ENCODE measurements at places on chromosomes 16 and 17. TPM values are rescaled to one million over a fixed set of nuclear protein-coding genes. Genes with fewer than 3 reads are reported as not detected.

SLC5A10 gene
- not detected for total RNA-seq

CANT1 gene
- 78.3 TPM for total RNA-seq

TPSG1 gene
- total RNA-seq = not detected

OMG gene
- total RNA-seq = 0.54 TPM

DNA sequence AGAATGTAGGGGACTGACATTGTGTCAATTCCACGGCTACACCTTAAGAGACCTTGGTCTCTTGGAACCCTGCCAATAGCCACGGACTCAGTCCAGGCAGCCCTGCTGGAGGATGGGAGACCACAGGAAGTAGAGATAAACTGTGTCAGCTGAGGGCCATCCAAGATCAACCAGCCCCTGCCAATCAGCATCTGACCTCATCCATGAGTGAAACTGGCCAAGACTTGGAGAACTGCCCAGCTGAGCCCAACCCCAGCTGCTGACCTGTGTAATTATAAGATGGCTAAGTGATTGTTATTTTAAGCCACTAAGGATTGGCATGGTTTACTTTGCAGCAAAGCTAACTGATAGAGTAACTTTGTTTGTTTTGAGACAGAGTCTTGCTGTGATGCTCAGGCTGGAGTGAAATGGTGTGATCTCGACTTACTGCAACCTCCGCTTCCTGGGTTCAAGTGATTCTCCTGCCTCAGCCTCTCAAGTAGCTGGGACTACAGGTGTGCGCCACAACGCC lies 13.3 kb upstream of the YWHAE start:
- DNase-seq = no peak

DNA sequence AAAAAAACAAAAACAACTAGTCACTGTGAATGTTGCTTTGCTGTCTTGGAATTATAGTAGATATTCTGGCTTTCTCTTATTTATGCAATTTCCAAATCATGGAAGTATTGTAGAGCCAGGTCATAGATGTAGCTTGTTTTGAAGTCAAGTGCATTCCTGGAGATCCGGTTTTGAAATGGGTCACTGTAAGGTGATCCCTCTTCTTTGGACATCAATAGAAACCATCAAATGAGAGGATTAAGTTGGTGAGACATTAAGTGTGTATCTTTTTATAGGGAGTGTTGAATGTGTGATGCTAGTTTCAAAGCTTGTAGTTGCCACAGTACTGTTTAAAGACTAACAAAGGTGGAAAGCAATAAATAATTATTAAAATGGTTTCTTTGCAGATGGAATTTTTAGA lies 4.5 kb downstream of the PRKAR1A start:
- DNase-seq = no peak

- no peak for DNase-seq
Observed at GRCh38 chr17:80937462-80938381, 53.9 kb upstream of the CHMP6 start.

DNA sequence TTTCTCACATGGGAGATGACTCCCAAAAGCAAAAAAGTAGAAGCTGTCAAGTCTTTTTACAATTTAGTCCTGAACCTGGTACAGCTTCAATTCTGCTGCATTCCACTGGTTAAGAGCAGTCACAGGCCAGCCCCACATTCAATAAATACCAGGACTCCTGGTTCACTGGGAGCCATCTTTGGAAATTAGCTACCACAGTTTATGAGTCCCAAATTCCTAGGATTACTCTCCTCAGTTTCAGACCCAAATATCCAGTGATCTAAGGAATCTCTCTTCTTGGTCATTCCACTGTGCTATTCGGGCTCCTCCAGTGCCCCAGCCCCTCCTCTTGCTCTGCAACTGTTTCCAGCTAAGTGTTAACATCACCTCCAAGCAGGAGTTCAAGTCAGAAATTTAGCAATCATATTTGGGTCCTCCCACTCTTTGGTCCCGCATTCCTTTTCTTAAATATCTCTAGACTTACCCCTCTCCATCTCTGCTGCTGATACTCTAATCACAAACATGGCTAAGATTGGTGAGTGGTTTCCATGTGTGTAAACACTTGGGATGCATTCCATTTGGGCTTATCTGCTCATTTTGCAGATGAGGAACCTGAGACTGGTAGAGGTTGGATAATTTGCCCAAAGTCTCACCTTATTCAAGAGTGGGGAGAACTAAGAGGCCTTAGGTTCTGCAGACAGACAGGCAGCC lies 9.6 kb upstream of the WIPF2 start:
- no peak for DNase-seq

- peak; percentile 31 for DNase-seq
Observed at GRCh38 chr17:74526681-74527080, 4.6 kb downstream of the CD300LB start.

DNA sequence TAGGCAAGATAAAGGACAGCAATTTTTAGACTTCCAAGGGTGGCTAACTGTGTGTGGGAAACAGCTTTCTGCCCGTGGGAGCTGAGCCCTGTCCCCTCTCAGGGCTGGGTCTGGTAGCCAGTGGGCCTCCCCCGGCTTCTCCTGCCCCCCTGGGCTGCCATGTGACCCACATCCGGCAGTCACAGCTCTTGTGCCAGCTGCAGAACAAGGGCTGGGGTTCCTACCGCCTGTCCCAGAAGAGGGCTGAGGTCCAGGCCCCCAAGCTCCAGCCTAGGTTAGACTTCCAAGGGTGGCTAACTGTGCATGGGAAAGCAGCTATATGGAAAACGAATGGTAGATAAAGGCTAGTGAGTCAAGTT lies 6.1 kb downstream of the GAST start:
- no peak for DNase-seq

GRCh38 chr16:1763521-1764511 lies 7.5 kb downstream of the NME3 start:
- no peak for DNase-seq

DNA sequence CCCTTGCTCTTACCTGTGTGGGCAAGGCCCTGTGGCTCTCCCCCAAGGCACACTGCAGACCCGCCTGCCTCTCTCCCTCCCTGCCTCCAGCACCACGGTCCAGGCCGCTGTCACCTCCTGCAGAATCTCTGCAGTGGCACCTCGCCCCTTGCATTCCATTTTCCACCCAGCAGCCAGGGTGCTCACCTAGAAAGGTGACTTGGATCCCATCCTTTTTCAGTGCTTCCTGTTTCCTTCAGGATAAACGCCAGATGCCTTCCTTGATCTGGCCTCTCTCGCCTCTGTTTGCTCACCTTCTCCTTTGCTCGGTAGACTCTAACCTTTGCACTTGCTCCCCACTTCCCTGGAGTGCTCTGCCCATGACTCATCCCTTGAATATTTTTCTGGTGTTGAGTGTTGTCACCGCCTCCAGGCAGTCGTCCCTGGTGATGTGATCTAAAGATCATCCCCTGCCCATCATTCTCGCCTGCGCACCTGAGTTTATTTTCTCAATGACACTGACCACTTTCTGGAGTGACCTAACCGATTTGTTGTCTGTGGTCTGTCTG lies 79.2 kb upstream of the LGALS9 start:
- DNase-seq = no peak

- no peak for DNase-seq
Observed at GRCh38 chr17:59846394-59847165, 46.2 kb downstream of the TUBD1 start.

GRCh38 chr16:80350061-80350460 lies 190.7 kb upstream of the DYNLRB2 start:
- DNase-seq = no peak

DNA sequence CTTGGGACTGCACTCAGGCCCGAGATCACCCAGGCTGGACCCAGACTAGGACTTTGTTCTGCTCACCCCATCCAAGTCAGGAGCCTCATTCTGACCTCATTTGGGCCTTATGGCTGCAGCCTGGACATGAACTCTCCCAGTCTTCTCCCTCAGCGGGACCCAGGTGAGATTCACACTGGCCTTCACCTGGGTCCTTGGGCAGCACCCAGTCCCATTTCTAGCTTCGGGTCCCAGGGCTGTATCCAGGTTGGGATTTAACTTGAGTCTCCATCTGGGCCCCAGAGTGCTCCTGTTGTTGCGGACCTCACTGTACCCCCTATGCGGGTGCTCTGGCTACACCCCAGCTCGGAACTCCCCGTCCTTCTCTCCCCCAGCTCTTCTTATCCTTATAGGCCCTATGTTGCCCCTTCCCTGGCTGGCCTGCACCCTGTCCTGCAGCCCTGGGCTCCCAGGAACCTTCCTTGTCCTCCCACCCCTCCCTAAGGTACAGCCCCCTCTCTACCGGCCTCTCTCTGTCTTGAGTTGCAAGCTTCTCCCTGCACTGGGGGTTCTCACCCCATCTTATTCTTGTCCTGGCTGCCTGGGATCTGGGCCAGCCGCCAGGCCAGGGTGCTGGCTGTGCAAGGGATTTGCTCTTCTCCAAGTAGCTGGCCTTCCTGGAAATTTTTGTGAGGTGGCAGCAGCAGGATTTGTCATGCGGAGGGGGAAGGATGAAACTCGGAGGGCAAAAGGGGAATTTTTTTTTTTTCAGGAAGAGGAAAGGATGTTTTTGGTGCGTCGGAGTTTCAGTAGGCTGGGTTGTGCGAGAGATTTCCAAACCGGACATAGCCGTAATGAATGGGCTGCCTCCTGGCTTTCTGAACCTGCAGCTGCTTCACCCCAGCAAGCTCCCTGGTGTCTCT lies 904 bp downstream of the MAP2K3 start:
- no peak for DNase-seq

DNA sequence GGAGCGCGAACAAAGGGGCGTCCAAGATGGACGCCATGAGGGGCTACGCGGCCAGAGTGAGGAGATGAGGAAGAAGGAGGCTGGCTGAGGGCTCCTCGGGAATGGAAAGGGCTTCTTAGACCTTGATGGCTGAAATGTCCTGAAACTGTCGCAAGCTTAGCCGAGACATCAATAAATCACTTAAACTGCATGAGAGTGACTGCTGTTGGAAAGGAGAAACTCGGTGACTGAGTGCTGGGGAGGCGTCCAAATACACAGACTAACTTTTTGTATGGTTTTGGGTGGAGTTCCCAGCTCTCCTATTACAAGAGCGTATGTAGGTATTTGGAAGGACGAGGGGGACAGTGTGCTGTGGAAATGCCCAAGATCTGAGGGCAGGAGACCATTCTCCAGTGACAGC lies 1.4 kb upstream of the GEMIN4 start:
- no peak for DNase-seq

GRCh38 chr17:28471531-28472342 lies 1.7 kb upstream of the SLC13A2 start:
- DNase-seq = peak; percentile 38

DNA sequence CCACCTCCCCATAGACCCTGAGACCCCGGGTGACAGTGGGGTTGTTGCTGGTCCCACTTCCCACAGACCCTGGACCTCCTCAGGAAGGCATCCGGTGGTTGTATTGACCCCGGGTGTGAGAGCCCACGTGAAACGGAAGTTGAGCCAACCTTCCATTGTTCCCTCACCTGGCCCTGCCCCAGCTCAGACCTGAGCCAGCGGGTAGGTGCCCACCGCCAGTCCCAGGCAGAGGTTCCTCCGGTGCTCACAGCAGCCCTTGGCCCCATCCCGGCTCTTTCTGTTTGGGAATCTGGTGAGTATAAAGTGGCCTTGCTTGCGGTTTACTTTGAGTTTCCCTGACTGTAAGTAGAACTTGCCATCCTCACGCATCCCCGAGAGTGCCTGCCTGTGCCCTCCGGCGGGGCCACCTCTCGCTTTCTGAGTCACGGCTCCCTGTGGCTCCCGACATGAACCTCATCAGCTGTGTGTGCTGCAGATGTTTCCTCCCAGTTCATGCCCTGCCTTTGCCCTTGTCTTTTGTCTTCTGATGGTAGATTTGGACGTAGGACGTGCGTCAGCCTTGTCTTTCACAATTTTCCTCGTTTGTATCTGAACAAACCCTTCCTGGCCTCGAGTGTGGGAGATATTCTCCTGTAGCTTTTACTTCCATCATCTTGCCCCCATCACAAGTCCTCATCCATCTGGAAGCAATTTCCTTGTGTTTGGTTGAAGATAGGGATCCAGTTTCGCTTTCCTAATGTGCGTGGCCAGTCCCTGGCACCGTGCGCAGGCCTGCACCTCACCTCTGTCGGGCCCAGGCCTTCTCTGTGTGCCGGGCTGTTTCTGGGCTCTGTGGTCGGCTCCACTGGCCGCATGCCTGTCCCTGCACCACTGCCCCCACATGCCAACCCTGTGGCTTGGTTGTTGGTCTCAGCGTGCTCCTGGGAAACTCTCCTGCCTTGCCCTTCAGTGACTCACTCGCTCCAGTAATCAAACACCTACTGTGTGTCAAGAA lies 76.0 kb downstream of the METRNL start:
- peak; percentile 44 for DNase-seq

DNA sequence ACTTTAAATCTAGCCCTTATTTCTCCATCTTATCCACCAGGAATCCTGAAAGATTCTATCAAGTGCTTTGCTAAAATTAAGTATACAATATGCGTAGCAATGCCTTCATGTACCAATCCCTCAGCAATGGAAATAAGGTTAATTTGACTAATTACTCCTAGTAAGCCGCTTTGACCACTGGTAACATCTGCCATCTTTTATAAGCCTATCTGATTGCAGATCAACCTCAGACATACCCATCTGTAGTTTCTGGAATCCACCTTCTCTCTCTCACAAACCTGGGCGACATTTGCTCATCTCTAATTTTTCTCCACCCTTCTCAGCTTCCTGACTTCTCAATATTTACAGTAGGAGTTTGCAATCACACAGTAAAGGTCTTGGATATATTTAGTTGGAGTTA lies 138.8 kb upstream of the CRHR1 start:
- DNase-seq = no peak

GRCh38 chr16:71880176-71880575 lies 3.8 kb downstream of the ZNF821 start:
- no peak for DNase-seq

- DNase-seq = no peak
Observed at GRCh38 chr17:82920150-82920549, 80.3 kb upstream of the ZNF750 start.

DNA sequence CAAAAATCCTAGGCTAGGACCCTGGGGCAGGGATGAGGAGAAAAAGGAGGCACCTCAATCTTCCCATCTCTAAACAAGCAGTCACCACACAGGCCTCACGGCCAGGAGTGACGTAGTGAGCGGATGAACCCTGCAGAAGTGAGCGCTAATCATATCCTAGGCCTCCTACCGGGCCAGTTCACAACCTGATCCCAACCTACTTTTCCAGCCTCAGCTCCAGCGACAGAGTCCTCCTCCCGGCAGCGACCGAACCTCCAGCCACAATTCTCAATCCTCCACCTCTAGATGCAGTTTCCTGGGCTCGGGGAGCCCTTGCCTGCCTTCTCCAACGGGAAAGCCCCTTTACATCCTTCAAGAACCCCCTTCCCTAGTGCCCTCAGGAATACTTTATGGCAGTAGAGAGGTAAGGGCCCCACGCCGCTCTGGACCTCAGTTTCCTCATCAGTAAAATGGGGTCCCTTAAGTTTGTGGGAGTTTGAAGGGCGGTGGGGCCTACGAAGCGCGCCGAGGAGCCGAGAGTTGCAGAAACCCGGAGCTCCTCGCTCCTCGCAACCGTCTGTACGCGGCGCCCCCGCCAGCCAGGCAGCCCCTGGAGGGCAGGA lies 1.4 kb downstream of the ZNF668 start:
- peak; percentile 75 for DNase-seq

DNA sequence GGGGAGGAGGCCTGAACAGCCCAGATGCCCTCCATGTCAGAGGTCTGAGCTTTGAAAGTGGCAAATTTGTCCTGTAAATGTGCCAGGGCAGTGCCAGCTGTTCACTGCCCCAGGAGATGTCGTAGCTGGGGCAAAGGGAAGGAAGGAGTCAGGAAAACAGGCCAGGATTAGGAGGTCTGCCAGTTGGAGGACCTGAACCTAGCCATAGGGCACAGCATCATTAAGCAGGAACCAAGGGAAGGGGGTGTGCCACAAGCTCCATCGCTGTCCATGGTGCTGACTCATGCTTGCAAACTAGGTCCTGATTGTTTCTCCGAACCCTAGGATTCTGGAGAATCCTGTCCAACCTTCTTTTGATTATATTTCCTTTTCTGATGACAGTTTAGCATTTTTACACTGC lies 124.2 kb downstream of the TMEM132E start:
- DNase-seq = peak; percentile 56

- DNase-seq = no peak
Observed at GRCh38 chr17:2391597-2392251, 9.1 kb downstream of the MNT start.
